ENCODE measurements at places on chromosomes 4 and X. TPM values are rescaled to one million over a fixed set of nuclear protein-coding genes. Genes with fewer than 3 reads are reported as not detected.

DNA sequence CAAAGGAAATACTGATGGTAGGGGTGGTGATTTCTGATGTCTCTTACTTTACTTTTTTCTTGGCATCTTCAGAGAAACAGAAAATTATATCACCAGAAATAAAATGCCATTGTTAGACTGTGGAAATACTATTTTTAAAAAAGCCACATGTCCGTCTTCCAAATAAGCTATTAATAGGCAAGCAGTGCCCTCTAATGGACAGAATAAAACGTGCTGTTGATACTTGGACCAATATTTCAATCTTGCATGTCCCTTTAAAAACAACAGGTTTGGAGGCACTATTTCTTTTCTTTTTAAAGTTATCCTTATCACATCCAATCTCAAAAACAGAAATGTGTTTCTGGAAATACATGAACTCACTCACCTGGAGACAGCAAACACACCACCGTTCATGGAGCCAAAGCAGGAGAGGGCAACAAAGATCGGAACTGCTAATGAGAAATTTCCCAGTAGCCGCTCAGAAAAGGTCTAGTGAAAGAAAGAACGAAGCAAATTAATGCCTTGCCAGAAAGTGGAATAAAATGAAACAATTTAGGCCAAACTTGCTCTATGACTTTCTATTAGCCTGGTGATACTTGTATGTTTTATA is 59.2 kb downstream of the SLC7A11 start:
- DNase-seq, result peak; percentile 47

DNA sequence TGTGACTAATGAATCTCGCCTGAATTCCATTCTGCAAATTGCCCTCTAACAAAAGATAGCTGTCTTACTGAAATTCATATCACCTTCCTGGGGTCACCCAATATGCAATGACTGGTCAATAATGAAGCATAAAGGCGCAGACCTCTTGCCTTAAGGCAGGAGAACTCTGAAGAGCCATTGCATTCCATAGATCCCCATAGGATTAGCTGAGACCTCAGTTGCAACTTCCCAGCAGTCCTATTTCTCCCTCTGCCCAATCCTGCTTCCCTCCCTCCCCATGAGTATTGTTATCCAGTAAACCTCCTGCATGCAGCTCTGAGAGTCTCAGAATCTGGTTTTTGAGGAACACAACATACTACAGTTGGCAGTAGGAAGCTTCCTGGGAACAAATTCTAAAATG is 396.5 kb downstream of the DCAF12L2 start:
- no peak for DNase-seq

- no peak for DNase-seq
These were observed at the start of gene TMPRSS11F for GRCh38 chr4:68129793-68130192. Gene TMPRSS11F (minus strand): TSS chr4:68129869. CDS start chr4:68129820, 49 bp downstream.

IGFBP7 gene
- 65.0 TPM for total RNA-seq

- DNase-seq, result no peak
These were observed 19.4 kb downstream of the TAPT1 start for GRCh38 chr4:16206848-16207247.

DNA sequence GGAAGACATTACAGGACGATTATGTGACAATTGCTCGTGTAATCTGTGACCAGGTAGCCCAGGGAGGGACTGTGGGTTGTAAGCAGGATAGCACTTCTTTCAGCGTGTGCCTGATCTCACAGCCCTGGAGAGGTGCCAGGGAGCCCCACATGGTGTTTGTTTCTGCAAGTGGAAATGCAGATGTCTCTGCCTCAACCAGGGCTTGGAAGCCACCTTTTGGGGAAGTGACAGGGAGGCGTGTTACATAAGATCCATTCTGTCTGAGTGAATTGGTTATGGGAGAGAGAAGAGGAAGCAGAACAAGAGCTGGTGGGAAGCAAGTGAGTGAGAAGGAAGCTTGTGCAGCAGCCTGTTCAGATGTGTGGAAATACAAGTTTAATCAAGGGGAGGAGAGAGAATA is 104.5 kb upstream of the GATB start:
- no peak for DNase-seq

GRCh38 chr4:38101563-38101962 is 141.4 kb downstream of the PTTG2 start:
- DNase-seq, result no peak

FGF2 gene
- total RNA-seq, result 16.7 TPM

KIAA1210 gene
- total RNA-seq, result not detected

CYSLTR1 gene
- total RNA-seq, result not detected

RTL3 gene
- 1.2 TPM for total RNA-seq

DNA sequence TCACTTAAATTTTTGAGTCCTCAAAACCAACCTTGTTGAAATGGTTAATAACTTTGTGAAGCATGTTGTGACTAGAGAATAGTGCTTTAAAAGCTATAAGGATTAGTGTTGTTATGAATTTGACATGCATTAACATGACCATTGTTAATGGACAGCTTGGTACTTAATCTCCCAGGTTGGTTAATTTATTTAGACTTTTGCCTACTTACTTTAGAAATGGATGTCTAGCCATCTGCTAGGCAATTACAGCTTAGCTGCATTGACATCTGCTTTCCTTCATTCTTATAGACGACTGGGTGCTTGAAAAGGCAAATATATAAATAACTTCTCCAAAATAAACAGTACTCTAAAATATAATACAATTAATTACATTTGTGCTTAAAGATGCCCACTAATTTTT is 368.0 kb downstream of the CCSER1 start:
- DNase-seq, result no peak

DNA sequence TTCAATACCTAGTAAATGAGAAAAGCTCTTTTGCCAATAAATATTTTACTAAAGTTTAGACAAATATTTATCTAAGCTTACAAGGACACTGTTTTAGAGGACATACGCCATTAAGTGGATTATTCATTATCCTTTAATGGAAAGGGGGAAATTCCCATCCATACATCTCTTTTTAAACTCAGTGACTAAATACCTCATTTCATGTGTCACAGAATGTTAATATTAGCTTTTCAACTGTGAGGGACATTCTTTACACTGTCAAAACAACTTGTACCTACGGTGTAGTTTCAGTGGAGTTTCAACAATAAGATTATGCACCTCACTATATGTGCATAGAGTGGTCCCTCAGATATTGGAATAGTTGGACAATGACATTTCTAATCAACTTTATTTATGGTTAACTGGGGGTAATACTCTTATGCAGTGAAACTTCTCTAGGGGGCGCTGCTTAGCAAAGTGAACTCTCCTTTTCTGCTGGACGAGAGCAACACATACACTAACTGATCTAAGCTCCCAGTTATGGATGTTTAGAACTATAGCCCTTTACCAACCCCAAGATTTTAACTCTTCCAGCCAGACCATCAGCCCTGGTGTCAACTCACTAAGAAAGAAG is 9.7 kb downstream of the HS6ST2 start:
- no peak for DNase-seq

ASIC5 gene
- not detected for total RNA-seq

DNA sequence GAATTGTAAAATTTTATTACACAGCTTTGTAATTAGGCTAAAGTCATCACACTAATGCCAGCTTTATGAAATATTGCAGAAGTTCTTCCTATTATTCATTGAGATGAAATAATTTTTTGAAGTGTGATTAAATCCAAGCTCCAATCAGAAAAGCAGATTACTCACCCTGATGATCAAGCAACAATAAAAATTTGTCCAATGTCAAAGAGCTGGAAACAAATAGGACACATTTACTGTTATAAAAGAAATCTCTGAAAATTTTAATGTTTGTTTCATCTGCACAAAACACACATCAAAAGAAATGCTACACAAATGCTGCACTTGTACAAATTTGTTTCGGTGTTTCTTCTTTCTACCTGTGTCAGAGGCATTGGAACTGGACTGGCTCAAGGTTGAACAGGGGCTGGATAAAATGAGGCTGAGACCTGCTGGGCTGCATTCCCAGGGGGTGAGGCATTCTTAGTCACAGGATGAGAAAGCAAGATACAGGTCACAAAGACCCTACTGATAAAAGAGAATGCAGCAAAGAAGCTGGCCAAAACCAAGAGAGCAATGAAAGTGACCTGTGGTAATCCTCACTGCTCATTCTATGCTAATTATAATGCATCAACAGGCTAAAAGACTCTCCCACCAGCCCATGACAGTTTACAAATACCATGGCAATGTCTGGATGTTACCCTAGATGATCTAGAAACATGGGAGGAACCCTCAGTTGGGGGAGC is 78.3 kb downstream of the GASK1B start:
- peak; percentile 97 for DNase-seq

GRCh38 chr4:121784975-121785374 is 16.1 kb upstream of the EXOSC9 start:
- DNase-seq, result peak; percentile 85

- no peak for DNase-seq
These were observed 3.3 kb downstream of the PDZD4 start for GRCh38 chrX:153827016-153827415.

GRCh38 chr4:36761607-36762006 is 480.2 kb downstream of the DTHD1 start:
- no peak for DNase-seq

PABPC1L2B gene
- not detected for total RNA-seq

DNA sequence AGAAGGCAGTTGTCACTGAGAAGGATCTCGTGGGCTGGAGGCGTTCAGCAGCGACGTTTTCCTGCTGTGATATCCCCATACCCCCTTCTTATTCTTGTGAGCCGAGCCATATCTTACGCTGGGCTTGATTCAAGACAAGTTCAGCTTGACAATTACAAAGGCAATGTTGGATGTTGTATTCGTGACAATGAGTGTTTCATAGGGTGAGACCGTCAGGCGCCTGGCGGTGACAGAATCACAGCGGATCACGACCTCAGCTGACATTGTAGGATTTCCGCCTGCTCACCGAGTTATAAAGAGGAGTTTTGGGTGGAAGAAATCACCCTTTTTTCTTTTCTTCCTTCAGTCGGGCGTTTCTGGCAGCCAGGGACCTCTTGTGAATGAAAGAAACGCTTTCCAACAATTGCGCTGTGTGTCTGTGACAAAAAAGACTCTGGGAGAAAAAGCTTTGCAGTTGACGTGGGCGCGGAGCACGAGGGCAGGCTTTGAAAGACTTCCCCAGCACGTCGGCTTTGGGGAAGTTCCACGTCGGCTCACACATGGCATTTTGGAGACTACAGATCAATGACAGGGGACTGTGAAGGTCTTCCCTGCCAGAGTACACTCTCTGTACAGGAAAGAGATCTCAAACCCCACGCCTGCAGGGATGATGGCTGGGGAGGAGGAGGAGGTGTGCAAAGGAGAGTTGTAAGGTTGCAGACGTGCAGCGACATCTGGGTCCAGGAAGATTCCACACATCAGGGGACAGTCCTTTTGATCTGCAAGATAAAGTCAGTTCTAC is 135.4 kb downstream of the CRLF2 start:
- no peak for DNase-seq

- no peak for DNase-seq
These were observed 359.1 kb downstream of the SPRY1 start for GRCh38 chr4:123755655-123756054.

- no peak for DNase-seq
These were observed 109.0 kb upstream of the C1QTNF7 start for GRCh38 chr4:15318621-15319348.

- no peak for DNase-seq
These were observed 261.6 kb downstream of the EVC2 start for GRCh38 chr4:5446595-5447226.

- no peak for DNase-seq
These were observed 1986.1 kb downstream of the ARAP2 start for GRCh38 chr4:34258176-34258575.

DNA sequence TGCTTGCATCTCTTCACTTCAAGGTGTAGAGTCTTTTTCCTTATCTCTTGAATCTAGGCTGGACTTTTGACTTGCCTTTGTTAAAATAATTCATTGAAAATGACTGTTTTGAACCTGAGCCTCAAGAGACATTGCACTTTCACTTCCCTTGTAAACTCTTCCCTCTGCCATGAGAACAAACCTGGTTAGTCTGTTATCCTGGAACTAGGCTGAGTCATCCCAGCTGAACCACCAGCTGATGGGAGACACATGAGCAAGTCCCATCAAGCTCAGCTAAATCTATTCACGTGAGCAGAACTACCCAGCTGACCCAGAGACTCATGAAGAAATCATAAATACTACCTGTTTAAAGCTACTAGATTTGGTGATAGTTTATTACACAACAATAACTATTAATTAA is 202.3 kb upstream of the CENPE start:
- peak; percentile 81 for DNase-seq

GRCh38 chr4:2963966-2964471 is 648 bp downstream of the GRK4 start:
- DNase-seq, result no peak

CCDC120 gene
- total RNA-seq, result not detected

MAGEC3 gene
- not detected for total RNA-seq

NR0B1 gene
- total RNA-seq, result not detected

DNA sequence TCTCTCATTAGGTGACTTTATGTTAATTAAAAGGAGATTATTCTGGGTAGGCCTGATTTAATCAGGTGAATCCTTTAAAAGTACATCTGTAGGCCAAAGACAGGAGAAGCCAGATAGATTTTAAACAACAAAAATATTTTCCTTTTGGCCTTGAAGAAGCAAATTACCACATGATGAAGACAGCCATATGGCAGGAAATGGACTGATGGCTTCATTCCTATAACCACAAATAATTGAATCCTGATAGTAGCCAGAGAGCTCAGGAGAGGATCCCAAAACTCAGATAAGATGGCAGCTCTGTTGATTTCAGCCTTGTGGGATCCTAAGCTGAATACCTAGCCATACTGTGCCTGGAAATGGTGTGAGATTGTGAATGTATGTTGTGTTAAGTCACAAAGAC is 66.1 kb upstream of the PRKX start:
- no peak for DNase-seq

UGT2B7 gene
- total RNA-seq, result not detected

DNA sequence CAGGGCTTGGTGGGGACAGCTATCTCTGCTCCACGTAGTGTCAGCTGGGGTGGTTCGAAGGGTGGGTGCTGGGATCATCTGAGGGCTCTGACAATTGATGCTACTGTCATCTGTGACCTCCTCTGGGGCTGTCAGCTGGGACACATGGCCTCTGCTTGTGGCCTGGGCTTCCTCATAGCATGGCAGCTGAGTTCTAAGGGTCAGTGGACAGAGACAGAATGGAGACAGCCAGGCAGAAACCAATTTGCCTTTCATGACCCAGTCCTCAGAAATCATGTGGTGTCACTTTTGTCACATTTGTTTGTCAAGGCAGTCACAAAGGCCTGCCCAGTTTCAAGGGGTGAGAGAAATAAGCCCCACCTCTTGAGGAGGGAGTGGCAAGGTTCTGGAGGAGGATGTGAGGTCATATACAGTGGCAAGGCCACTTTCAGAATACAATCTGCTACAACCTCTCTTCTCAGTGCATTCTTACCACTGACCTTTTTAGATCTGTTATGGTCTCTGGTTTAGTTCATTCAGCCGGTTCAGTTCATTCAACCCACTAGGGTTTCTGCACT is 103.6 kb upstream of the BCOR start:
- no peak for DNase-seq

PAGE1 gene
- 12.3 TPM for total RNA-seq

RUFY3 gene
- total RNA-seq, result 7.9 TPM

DNA sequence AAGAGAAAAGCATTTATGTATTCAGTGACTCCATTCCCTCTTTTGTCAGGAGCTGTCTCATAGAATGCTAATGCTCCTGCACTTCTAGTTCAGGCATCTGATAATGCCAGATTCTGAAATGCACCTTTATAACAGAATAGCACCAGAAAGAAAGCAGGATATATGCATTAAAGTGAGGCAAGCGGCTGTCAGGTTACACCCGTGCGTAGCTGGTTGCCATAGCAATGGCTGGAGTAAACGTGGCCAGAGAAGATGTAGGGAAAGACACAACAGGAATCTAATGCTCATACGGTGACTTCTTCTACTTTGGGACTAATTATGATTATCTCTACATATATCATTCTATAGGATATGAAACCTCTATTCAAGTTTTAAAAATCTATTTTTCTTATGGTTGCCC is 5.9 kb downstream of the EMCN start:
- no peak for DNase-seq

- DNase-seq, result no peak
These were observed 1.0 kb downstream of the NOA1 start for GRCh38 chr4:56976283-56976836.
